GM12892 (cell line): ENCODE measurements at places on chromosomes 11 and 22.

DNA sequence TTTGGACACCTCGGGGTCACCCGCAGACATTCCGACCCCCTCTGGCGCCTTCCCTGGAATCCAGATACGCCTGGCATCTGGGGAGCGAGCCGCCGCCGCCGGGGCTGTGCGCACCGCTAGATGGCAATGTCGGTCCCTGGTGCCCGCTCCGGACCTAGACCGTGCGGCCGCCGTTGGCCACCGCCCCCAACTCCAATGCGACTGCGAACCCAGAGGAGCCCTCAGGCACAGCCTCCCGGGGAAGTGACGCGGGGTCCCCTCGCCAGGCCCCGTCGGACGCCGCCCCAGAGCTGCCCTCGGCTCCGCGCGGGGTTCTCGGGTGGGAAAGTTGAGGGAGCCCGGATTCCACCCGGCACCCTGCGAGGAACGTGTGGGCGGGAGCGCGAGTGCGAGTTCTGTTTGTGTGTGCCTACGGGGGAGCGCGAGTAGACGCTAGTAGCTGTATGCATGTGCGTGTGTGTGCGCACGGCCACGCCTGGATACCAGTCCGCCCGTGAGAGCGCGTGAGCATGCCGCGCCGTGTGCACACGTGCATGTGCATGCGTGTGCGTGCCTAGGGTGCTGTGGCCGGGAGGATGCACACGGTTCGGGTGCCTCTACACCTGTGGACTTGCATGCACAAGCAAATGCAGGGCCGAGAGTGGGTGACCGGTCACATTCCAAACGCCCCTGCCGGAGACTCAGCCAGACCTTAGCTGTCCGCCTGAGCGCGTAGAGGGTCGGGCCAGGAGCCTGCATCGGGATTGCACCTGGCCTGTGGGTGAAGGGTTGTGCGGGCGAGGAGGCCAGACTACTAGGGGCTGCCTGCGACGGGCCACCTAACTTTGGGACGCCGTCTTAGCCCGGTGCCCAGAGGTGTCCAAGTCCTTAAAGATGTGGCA is 1.9 kb downstream of the CHRM4 start:
- DNase-seq: peak; percentile 90

- DNase-seq: no peak
Observed at GRCh38 chr11:108498816-108499408, 728 bp upstream of the POGLUT3 start.

GRCh38 chr22:24420072-24420976 is 7.1 kb upstream of the ADORA2A start:
- no peak for DNase-seq

DNA sequence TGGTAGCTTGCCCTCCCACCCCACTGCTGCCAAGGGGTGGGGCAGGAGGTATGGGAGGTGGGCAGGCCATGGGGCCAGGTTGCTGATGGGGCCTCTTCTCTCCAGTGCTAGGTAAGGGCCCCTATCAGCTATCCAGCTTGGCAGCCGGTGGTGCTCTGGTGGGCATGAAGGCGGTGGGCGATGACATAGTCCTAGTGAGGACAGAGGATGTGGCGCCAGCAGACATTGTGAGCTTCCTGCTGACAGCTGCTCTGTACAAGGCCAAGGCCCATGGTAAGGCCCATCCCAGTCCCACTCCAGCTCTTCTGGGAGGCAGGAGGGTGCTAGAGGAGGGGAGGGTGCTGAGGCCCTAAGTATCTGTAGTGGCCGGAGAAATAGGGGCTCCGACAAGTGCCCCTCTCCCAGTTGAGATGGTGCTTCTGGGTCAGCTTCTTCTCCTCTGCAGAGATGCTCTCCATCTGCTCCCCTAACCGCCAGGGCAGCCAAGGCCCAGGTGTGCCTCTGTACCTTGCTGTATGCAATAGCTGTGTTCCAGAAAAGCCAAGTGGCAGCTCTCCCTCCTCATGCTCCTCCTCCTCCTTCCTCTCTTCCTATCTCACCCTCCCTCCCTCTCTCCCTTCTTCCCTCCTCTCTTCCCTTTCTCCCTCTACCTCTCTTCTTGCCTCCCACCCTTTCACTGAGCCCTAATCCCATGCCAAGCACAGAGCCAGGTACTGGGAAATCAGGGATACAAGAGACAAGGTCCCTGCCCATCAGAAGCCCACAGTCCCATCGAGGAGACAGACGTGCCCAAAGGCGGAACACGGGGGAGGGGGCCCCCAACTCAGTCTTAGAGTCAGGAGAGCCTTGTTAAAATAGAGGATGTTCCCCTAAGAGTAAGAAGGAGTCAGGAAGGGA is 55.3 kb downstream of the OTOG start:
- DNase-seq: no peak

DNA sequence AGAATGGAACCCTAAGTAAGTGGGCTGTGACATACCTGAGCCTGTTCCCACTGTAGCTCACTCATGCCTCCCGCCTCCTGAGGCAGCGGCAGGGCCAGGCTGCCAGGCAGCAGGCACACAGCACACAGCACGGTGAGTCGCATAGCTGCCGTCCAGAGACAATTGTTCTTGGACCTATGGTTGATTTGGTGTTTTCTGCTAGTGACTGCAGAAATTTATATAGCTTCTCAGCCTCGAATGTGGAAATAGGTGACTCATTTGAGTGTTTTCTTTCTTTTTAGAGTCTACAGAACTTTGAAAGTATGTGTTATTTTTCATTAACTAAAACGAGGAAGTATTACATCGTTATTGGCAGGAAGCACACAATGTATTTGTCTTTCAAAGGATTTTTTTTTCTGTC is at the start of gene MMP7:
Gene MMP7 (minus strand): TSS at position 190 of the 400 bp plus-strand sequence. CDS start 47 bp downstream, at position 143.
- DNase-seq: no peak

DNA sequence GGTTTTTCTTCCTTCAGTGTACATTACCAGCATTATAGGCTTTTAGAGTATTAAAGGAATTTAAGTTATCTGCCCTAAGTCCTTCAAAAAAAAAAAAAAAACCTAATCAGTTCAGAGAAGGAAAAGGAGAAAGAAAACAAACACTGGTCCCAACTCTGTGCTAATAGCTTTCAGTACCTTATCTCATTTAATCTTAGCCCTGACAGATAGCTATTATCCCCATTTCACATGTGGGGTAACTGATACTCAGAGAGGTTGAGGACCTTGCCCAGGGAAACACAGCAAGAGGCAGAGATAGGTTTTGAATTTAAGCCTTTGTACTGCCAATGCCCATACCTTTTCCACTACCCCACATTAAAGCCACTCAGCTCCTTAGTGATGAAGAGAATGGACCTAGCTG is 43.4 kb downstream of the FAT3 start:
- no peak for DNase-seq

DNA sequence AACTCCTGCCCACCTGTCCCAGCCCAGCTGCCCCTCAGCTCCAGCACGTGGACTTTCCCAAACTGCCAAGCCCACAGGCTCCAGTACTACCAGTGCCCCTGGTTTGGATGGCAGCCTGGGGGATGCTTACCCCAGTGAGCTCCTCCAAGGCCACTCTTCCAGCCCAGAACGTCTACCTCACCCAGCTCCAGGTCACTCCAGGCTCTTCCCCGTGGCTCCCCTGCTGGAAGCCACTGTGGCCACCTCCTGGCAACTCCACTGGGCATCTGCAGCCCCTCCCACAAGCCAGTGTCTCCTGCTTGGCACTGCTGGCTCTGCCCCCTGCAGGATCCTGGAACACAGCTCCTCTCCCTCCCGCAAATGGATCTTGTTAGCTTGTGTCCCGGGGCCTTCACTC is 29.3 kb downstream of the LMO1 start:
- no peak for DNase-seq

DNA sequence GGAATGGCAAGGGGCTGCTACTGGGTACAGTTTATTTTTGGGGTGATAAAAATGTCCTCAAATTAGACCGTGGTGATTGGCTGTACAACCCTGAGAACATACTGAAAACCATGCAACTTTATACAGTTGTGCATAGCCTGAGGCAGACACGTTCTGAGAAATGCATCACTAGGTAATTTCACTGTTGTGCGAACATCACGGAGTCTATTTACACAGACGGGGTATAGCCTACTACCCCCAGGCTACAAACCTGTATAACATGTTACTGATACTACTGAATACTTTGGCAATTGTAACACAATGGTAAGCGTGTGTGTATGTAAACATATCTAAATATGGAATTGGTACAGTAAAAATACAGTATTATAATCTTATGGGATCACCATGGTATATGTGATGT is 23.6 kb downstream of the NARS2 start:
- no peak for DNase-seq

- no peak for DNase-seq
Observed at GRCh38 chr11:124839128-124839971, 25.9 kb upstream of the ROBO3 start.

GRCh38 chr11:64655941-64656601 is 65.1 kb downstream of the SLC22A12 start:
- no peak for DNase-seq

DNA sequence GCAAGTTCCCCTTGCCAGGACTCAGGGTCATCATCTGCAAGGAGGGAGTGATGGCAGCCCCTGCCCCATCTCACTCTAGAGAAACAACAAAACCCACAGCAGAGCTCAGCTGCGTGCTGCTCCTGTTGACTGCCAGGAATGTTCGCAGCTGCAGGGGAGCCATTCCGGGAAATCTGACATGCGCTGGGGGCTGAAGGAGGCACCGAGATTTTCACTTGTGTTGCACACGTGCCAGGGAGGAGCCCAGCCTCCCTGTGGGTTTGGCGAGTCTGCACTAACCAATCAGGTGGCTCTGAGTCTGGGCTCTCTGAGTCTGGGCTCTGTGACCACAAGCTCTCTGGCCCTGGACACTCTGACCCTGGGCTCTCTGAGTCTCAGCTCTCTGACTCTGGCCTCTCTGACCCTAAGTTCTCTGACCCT is 10.5 kb downstream of the FGF3 start:
- DNase-seq: no peak

DNA sequence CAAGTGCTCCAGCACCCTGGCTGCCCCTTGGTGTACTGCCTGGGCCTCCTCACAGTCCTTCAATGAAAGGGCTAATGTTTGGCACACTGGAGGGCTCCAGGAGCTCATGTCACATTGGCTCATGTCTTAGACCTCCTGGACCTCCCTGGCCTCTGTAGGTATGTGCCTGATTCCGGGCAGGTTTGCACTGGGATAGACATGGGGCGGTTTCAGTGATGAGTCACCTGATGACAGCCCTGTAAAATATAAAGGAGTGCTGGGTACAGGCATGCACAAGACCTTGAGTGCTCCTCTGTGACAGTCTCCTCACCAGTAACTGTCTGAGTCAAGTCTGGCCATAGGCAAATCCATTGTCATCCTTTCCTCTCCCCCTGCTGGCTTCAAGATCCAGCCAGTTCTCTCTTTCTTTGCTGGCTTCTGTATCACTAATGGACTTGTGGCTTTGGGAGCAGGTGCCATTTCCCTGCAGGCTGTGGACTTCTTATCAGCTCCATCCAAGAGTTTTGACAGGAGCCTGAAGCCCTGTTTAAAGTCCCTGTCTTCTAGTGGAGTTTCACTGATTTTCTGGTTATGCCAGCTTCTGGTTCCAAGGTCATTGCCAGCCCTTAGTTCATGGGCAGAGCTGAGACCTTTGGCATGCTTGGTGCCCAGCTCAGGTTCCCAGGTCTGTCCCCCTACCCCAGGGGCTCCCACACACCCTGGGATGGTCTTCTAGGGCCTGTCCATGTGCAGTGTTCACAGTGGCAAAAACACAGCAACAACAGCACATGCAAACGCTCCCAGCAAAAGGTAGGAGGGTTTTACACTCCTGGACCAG is 22.7 kb upstream of the P2RY2 start:
- no peak for DNase-seq
